ENCODE measurements at places on chromosomes 11 and 22.

GRCh38 chr22:44249376-44250147 is 63.2 kb downstream of the SHISAL1 start:
- no peak for DNase-seq

DNA sequence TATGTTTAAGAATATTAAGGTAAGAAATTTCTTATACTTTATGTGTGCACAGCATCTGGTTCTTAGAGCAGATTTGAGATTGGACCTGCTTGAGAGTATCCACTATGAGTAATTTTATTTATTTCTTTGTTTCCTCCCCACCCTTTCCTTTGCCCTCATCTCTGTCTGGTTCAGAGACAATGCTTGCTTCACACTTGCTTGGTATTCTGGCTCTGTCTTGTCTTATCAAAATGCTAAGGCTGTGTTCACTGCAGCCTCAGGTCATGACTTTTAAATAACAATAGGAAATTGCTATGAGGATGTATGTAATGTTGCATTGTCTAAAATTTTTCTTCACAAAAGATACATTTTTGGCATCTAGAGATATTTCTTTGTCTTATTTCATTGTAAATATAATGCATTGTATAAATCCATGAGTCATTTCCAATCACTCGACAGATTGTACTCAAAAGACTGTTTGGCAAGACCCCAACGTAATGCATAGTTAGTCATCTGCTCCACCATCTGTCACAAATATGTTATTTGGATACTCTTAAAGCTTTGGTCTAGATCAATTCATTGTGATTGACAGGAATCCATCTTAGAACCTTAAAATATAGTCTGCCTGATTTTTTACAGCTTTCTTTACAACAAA is 395.7 kb downstream of the AASDHPPT start:
- DNase-seq = no peak

DNA sequence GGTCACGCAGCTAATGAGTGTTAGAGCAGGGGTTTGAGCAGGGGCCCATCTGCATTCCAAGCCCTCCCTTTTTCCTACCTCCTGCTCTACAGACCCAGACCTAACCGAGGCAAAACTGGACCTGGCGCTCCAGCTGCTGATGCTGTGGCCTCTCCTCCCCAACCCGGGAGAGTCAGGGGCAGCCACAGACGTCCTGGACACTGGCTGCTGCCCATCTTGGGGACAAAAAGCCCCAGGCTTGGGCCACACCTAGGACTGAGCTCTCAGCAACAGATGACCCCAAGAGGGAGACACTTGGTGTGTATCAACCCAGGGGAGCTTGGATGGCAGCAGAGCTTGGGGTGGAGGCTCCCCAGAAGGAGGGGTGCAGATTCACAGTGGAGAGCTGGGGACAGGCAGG is 172.6 kb downstream of the ST3GAL4 start:
- DNase-seq = no peak

DNA sequence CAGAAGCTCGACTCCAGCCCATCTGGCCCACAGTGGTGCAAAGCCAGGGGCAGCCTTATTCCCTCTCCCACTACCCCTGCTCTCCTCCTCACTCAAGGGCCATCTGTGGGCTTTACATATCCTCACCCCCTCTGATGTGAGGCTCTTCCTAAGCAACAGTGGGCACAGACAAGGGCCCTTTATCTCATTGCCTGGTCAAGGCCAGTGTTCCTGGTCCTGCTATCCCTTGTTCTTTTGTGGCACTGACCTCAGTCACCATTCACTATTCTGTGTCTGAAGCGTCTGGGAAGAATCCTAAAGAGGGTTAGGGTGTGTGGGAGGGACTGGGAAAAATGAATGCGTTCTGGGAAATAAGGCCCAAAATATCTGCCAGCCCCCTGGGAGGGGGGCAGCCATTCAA is 7.3 kb downstream of the DNAL4 start:
- DNase-seq = no peak

- DNase-seq = no peak
Measured at GRCh38 chr11:85923455-85923854, 68.3 kb downstream of the CCDC83 start.

DNA sequence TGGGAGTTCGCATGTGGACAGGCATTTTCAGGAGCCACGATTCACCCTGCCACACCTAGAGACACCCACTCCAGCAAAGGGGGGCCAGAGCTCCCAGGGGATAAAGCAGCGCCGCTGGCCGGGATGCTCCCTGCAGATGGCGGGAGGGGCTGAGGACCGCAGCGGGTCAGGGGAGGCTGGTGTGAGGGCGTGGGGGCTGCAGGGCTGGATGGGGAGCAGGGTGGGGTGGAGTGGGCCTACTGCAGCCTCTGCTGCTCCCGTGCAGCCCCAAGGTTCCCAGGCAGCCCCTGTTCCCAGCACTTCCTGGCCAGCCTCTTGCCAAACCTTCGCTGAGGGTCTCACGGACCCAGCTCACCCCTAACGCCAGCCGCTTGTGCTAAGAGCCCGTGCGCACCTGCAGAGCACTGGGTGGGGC is 13.0 kb downstream of the MUC5B start:
- no peak for DNase-seq

DNA sequence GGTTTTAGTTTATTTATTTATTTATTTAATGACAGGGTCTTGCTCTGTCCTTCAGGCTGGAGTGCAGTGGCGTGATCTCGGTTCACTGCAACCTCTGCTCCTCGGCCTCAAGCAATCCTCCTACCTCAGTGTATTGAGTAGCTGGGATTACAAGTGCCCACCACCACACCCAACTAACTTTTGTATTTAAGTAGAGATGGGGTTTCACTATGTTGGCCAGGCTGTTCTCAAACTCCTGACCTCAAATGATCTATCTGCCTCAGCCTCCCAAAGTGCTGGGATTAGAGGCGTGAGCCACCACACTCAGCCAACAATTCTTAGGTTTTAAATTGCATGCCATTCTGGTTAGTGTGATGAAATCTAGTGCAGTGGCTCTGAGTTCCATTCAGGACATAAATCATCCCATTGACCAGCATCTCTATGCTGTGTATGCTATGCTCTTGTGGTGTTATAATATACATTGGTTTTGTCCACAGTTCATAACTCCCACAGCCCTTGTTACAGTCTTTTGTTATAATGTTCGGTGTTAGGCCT is 28.5 kb downstream of the ZNF280B start:
- DNase-seq = no peak

GRCh38 chr11:128305588-128305987 is 281.8 kb downstream of the ETS1 start:
- no peak for DNase-seq

- DNase-seq = no peak
Measured at GRCh38 chr11:120471994-120472393, 39.6 kb upstream of the GRIK4 start.

- DNase-seq = peak; percentile 69
Measured at GRCh38 chr11:4095509-4096230, 1.1 kb downstream of the RRM1 start.

DNA sequence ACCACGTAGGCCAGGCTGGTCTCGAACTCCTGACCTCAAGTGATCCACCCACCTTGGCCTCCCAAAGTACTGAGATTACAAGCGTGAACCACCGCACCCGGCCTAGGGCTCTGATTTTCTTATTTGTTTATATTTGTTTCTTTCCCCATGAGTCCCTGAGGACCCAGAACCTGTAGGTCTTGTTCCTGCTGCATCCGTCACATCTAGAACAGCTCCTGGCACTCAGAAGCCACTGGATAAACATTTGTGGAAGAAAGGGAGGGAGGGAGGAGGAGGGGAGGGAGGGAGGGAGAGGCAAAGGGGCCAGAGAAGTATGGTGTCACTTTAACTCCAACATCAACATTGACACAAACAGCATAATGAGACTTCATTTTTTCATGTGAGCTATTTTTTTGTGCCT is 67.7 kb downstream of the CELSR1 start:
- no peak for DNase-seq

DNA sequence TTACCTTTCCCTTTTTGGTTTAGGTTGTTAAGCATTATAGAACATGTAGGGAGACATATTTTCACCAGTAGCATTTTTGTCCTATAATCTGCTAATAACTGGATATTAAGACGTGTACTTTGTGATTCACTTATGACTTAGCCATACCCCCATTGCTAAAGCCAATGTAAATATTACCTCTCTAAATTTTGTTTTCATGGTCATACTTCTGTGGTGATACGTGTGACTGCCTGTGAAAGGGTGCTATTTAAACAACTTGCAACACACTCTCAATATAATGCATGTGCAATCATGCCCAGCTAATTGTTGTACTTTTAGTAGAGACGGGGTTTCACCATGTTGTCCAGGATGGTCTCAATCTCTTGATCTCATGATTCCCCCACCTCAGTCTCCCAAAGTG is 36.2 kb upstream of the PAK1 start:
- DNase-seq = no peak

GRCh38 chr11:46684367-46684766 is 16.1 kb downstream of the ARHGAP1 start:
- DNase-seq = no peak

GRCh38 chr11:117841551-117842031 is 17.0 kb upstream of the FXYD2 start:
- DNase-seq = no peak

DNA sequence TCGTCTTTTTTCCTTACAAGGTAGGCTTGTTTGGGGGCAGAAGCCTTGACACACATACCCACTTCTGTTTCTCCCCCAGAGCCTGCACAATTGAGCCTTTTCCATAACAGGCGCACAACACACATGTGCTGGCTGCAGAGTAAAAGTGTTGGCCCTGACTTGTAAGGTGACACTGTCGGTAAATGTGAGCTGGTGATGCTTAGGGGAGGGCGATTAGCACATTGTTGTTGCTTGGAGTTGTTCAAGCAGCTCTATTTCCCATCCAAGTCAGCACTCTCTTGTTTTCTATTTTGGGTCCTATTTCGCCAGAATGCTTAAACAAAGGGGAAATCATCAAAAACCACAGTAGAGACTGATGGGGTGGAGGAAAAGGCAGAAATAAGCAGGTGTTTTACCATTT is 51.9 kb upstream of the PTPRJ start:
- DNase-seq = no peak

- no peak for DNase-seq
Measured at GRCh38 chr11:1199751-1200610, 22.9 kb upstream of the MUC5B start.

DNA sequence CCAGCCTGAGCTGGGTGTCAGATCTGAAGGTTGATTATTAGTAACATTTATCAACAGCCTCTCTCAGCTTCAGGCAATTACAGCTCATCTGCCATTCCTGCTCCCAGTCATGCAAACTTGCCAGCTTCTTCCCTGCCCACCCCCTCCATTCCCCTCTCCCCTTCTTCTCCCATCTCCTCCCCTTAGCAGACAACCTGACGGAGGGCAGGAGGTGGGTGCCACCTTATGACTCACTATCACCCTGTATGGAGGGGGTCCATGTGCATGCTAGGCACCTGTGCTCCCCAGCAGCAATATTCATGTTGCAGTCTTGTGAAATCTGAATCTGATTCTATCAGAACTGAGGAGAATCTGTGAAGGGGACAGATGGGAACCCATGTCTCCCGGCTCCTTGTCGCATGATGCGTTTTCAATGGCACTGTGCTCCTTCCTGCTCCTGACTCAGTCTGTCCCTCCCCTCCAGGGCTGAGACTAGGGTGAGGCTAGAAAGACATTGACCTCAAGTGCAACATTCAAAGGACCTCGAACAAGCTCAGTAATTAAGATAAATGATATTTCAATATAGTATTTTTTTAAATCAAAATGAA is 46.3 kb upstream of the TUB start:
- no peak for DNase-seq

- no peak for DNase-seq
Measured at GRCh38 chr11:7640816-7641215, 32.5 kb downstream of the CYB5R2 start.

- no peak for DNase-seq
Measured at GRCh38 chr11:80432057-80432456, 991.2 kb upstream of the TENM4 start.

DNA sequence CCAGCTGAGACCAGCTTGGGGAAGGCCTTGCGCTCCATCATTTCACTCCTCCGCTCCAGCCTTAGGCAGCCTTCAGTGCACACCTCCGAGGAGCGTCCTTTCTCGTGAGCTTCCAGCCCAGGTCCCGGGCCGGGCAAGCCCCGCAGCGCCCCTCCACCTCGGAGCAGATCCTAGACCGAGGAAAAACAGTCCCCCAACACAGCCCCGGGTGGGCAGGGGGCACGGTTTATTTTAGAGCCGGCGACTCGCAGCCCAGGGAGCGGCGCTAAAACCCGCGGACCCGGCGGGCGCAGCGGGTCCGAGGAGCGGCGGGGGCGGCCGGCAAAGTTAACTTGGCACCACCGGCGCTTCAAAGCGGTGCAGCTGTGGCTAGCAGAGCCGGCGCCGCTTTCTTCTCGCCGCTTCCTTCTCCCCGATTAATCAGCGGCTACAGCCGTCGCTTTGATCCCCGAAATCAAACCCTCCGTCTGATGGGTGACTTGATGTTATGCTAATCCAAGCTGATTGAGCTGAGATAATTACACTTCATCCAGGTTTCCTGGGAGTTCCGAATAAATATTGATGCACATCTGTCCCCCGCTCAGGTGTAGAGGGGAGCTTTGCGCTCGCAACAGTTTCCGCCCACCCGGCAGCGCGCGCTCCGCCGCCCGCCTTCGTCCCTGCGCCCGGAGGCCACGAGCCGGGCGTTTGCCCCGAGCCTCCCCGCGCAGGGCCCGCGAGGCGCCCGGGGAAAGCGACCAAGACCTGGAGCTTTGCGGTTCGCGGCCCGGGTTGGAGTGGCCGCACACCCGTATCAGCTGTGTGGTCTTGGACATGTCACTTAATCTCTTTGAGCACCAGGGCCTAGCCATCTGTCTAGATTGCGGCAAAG is 192.7 kb downstream of the BUD13 start:
- no peak for DNase-seq

DNA sequence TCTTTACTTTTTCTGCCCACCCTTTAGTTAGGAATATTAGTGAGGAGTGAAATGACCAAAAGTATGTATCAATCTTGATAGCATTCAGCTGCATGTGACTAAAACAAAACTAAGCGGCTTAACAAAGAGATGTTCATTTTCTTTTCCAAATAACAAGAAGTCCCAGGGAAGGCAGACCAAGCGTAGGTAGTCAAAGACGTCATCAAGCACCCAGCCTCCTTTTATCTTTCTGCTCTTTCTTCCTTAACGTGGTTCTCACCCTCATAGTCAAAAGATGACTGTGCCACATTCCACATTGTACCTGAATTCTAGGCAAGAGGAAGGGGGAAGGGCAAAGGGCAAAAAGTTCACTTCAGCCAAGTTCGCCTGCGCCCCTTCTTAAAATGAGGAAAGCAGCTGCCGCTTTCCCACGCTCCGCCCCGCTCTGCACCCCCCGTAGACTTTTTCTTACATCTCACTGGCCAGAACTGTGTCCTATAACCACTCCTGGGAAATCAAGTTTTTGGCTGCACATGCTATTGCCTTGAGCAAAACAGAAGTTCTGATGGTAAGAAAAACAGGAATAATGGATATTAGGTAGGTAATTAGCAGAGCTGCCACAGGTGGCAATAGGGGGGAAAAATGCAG is 14.6 kb upstream of the PGM2L1 start:
- DNase-seq = no peak
